NCI-H748 treated with DMSO at 0.1 percent for 48 hours (cell line): ENCODE measurements at places on chromosomes 7 and 10.

- no peak for DNase-seq
Measured at GRCh38 chr7:131094685-131095084, 233.0 kb upstream of the MKLN1 start.

- no peak for DNase-seq
Measured at GRCh38 chr10:77072361-77072835, 565.2 kb downstream of the KCNMA1 start.

- DNase-seq, result no peak
Measured at GRCh38 chr7:27364344-27364758, 121.7 kb downstream of the EVX1 start.

GRCh38 chr7:137206770-137207169 is 136.8 kb downstream of the PTN start:
- no peak for DNase-seq

DNA sequence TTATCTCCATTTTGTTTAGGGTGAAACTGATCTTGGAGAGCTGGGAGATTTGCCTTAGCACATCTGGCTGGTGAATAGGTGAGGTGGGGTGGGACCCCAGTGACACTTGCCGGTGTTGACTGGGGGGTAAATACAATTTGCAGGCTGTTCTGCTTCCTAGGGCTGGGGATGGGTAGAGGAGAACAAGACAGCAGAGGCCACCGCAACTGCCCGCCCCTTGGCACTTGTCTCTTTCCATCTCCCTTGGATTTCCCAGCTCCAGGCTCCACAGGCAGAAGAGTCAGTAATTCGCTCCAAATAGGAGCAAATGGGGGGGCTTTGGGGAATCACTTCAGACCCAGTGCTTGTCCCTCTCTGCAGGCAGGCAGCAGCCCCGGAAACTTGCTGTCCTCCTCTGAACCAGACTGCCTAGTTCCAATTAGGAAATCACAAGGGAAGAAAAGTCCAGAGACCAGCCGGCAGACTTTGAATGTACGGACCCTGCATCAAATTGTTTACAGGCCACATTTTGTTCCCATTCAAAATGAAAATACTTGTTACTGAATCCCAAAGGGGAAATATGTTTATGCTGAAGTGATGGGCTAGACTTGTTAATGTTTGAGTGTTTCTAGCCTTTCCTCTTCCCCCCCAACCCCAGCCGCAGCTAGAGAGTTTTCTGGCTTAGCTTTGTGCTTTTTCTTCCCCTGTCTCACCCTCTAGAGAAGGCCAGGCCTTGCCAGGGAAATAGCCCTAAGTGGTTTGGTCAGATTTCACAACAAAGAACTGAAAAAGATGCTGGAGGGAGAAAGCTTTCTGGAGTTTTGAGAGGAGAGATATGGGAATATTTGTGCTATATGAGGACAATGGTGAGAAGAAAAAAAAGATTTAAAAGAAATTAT is 10.0 kb upstream of the INPP5F start:
- DNase-seq, result no peak

DNA sequence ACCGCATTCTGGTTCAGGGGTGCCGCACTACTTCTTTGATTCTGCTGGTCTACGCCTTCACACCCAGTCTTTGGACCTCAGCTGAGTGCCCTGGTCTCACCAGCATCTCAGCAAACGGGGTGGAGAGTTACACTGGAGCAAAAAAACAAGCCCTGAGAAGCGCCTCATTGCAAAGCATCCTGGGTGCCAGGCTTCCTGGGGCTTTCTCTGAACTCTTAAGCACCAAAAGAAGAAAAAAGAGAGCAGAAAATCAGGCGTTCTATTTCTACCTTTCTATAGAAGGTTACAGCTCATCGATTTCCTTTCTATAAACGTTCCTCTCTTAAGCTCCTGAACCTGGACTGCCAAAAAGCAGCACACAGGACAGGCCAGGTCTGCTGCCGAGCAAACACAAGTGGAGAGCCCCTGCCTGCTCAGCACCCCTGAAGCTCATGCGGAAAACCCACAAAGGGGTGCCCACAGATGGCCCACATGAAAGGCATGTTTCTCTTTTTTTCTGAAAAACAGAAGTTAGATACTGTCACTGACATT is 217.9 kb downstream of the SFMBT2 start:
- no peak for DNase-seq

- DNase-seq, result no peak
Measured at GRCh38 chr7:28606421-28606820, 194.1 kb downstream of the CREB5 start.

DNA sequence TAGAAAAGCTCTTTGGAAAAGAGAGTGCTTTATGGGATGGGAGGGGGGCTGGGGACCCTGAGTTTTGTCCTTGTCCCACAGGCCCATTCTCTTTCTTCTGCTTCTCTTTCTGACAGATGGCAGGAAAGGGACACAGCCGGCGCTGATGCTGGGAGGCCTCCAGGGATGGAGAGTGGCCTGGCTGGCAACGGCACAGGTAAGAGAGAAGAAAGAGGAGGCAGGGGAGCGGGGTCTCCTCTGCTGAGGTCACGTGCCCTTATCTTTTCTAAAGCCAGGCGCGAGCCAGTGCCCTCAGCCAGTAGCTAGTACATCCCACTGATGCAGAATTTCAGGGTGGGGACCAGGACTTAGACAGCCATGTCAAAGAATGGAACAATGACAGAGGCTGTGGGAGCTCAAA is 9.2 kb downstream of the ZNF775 start:
- DNase-seq, result no peak

DNA sequence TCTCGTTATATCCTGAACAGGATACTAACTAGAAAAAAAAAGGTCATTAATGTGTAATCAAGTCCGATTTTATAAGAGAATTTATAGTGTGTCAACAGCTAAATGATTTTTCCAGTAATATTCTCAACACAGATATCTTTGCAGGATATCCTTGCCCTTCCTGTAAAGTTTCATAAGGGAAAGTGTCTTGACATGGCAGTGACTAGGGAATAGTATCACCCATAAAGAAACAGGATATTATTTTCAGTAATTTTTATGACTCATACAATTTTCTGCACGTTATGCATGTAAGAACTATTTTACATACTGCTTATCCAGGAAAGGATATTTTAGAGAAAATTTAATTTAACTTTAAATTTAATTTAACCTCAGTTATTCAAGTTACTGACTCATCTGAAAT is 19.5 kb upstream of the PNLIP start:
- DNase-seq, result no peak

GRCh38 chr7:147245274-147245673 is 1128.7 kb downstream of the CNTNAP2 start:
- DNase-seq, result peak; percentile 31

DNA sequence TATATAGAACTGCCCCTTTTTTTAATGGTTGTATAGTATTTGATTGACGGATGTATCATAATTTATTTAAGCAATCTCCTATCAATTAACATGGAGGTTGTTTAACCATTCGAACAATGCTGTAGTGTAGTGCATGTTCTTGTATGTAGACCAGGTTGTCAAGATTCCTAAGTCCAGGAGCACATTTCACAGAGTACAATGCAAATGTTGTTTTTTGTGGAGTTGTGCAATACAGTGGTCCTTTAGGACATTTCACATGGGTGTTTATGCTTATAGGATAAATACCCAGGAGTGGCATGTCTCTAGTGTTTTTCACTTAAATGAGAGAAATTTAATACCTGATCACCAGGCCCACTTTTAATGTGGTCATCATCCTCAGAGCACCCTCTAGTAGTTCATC is 8.1 kb downstream of the ASB4 start:
- DNase-seq, result no peak

- DNase-seq, result peak; percentile 35
Measured at GRCh38 chr10:113620511-113620910, 43.3 kb downstream of the NRAP start.

- no peak for DNase-seq
Measured at GRCh38 chr10:97724341-97724941, 10.9 kb downstream of the MARVELD1 start.

- no peak for DNase-seq
Measured at GRCh38 chr7:28208506-28208905, 27.9 kb upstream of the JAZF1 start.

DNA sequence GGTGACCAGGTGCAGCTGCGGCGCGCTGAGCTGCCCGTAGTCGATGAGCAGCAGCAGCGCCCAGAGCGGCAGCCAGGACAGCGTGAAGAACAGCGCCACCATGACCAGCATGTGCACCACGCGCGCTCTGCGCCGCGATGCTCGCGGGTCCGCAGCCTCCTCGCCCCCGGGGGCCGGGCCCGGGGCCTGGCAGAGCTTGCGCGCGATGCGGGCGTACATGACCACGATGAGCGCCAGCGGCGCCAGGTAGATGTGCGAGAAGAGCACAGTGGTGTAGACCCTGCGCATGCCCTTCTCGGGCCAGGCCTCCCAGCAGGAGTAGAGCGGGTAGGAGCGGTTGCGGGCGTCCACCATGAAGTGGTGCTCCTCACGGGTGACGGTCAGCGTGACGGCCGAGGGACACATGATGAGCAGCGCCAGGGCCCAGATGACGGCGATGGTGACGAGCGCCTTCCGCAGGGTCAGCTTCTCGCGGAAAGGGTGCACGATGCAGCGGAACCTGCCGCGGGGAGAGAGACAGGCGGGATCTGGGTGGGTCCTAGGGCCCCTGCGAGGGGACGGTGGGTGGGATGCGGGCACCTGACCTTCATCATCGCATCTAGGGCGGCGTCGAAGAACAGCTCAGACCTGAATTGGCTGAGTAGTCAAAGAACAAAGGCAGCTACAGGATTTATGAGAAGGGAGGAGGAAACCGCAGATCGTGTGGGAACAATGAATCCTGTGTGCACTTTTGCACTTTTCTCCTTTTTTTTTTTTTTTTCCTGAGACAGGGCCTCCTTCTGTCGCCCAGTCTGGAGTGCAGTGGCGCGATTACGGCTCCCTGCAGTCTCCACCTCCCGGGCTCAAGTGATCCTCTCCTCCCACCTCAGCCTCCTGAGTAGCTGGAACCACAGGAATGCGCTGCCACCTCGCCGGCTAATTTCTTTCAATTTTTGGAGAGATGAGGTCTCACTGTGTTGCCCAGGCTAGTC is 22.4 kb upstream of the PPA1 start:
- no peak for DNase-seq

GRCh38 chr7:4845740-4846142 is 16.1 kb downstream of the PAPOLB start:
- DNase-seq, result no peak

GRCh38 chr7:50801907-50802306 is 19.2 kb upstream of the GRB10 start:
- DNase-seq, result no peak

- DNase-seq, result no peak
Measured at GRCh38 chr10:100522945-100523344, 3.3 kb upstream of the SEC31B start.

DNA sequence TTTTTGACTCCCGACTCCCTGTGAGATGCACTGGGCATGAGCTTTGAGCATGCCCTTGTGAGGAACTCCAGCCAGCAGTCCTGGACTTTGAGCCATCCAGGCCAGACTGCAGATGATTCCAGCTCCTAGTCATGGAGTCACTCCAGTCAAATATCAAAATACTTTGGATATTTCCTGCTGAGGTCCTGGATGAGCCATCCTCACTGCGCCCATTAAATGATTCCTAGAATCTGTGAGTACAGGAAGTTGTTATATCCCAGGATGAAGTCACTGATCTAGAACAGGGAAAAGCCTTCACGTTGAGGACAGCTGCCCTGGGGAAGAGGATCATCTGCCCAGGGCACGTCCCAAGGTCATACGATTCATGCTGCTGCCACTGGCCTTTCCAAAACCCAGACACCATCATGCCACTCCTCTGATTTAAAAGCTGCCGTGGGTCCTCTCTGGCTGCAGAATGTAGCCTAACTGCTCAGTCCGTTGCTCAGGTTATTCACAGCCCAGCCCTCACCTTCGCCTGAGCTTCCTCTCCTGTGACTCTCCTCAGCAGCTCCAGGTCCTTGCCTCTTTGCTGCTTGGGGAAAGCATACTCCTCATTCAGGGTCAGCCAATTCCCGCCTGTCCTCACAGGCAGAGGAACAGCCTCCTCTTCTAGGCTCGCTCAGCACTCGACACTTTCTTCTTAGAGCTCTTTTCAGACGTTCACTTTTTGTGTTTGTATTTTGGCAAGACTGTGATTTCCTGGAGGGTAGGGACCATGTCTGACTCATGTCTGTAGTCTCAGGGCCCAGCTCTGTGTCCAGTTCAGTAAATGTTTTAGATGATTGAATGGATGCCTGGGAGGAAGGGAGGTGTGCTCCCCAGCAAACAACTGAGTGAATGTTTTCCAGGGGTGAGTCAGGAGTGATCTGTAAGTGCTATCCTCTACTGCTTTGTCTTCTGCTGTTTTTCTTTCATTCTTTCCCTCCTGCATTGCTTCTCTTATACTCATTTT is 157.8 kb downstream of the SNX10 start:
- DNase-seq, result no peak

DNA sequence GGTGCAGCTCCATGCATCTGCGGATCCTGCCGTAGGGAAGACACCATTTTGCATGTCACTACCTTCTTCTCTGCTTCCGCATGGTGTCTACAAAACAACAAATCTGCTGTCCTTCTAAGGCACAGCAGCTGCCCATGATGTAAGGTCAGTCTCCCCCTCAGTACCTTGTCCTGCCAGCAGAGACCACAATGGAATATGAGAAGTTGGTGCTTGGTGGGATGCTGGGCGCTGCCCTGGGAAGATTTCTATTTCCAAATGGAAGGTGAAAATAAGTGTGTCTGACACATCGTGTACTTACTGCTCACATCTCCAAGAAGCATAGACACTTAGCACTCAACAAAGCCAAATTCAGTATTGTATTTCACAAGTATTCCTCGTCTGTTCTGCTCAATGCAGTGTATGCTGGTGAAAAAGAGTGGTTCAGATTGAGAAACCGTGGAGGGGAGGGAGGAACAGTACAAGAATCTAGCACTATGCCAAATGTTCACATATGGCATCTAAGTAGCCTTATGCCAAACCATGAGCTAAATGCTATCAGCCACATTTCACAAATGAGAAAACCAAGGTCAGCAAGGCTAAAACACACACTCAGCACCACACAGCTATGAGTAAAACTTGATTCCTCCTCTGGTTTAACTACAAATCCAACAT is 95.0 kb downstream of the GRB10 start:
- no peak for DNase-seq

DNA sequence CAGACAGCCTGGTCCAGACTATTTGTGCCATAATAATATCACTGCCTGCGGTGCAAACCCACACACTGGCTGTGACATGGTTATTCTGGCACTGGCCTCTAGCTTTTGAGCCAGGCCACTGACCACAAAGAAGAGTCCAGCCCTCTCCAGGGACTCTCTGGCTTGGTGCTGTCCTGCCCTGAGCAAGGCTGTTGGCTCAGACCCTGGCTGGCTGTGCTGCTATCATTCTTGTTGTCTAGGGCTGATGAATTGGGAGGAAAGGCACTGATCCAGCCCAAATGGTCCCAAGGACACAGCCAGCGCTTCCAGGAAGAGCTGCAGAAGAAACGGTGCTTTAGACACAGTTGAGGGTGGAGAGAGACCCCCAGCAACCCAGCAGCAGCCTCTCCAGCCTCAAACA is 80.8 kb downstream of the TMEM130 start:
- no peak for DNase-seq

- no peak for DNase-seq
Measured at GRCh38 chr7:112132051-112132694, 74.0 kb downstream of the DOCK4 start.
